ENCODE measurements at places on chromosomes 12 and 14.

GRCh38 chr12:27462851-27463250 lies 16.3 kb downstream of the SMCO2 start:
- DNase-seq = no peak

- no peak for DNase-seq
Measured at GRCh38 chr12:59723520-59723919, 127.7 kb downstream of the SLC16A7 start.

GRCh38 chr14:104873380-104874055 lies 8.4 kb downstream of the CEP170B start:
- DNase-seq = no peak

DNA sequence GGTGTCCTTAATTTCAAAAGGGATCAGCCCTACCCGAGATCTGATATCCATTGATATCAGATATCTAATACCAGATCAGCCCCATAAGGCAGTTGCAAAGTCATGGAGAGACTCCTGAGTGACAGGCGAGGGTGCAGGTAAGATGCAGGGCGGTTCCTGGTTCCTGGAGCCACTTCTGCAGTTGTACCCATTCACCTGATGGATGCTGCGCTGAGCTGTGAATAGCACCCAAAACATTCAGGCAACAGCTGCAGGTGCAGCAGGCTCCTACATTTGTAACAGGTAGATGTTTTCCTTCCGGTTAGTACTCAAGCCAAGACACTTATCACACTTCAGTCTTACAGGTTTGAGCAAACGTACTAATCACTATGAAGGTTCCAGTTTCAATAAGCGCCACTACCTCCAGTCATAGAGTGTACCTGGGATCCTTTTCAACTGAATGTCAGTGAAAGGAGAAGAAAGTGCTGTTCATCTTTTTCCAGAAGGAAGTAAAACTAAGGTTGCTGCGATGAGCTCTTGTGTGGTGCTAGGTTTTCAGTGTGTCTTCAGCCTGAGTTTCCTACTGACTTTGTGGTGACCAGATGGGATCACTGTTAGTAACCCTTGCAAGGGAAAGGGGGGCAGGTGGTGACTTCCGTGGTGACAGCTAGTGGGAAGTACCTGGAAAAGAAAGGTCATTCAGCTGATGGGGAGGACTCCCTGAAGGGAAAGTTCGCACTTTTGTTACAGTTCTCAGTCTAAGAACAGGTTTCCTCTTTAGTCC lies 1.9 kb downstream of the ATP6V0A2 start:
- DNase-seq = peak; percentile 66

DNA sequence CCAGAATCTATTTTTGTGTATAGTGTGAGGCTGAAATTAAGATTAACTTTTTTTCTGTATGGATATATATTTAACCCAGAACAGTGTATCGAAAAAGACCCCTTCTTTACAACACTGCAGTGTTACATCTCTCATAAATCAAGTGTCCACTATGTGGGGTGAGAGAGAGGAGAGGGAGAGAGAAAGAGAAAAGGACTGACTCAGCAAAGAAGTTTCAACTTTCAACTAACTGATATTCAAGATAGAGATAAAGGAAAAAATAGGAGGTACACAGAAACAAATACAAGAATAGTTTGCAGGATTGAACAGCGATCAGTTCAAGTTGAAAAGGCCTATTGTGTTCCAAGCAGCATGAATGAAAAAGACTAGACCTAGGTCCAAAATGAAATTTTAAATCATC lies 126.7 kb upstream of the NEDD1 start:
- no peak for DNase-seq

DNA sequence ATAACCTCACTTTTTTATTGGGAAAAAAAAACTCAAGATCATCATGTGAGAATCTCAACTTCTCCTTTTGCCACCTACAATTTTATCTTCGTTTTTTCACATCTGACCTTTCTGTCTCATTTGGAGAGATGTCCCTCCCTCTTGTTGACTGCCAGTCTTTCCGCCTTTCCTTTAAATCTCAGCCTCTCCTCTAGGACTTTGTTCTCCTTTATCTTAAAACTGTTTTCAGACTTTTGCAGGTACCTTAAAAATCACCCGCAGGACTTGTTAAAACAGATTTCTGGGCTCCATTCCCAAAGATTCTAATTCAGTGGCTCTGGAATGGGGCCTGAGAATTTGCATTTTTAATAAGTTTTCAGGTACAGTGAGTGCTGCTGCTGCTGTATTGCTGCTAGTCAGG lies 223.2 kb downstream of the NTF3 start:
- DNase-seq = no peak

- DNase-seq = no peak
Measured at GRCh38 chr12:71007781-71008404, 87.4 kb upstream of the PTPRR start.

DNA sequence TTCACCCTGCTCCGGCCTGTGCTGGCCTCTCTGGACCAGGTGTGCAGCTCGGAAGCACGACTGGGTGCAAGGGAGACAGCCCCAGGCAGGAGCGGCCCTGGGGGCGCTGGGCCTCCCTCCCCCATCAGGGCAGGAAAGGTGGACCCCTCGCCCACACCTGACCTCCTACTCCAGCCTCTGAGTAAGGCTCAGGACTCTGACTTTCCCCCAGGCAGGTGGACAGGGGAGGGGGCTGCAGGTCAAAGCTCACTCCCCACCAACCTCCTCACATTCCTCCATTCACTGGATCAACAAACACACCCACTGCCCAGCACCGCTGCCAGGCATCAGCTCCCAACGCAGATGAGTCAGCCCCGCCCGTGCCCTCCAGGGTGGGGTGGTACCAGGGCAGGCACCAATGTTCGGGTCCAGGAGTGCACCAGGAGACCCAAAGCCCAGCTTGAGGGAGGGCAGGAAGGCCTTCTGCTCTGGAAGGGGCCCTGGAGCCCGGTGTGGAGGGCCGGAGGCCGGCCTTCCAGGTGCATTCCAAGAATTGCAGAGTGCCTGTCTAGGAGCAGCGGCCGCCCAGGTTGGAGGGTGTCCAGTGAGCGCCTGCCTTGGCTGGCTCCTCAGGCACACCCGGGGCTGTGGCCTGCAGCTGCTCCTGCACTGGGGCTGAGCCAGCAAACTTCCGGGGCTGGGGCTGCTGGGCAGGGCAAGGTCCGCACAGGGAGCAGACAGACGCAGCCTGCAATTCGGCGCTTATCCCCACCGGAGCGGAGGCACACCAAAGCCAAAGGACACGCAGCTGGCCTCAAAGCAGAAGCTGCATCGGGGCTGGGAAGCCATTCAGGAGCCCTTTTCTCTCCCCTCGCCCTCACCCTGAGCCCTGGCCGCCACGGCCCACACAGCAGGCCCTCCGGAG lies 1.6 kb upstream of the INF2 start:
- DNase-seq = no peak

GRCh38 chr14:67168110-67168441 lies 21.2 kb upstream of the GARIN2 start:
- DNase-seq = no peak

GRCh38 chr14:73283608-73284379 lies 46.5 kb downstream of the PAPLN start:
- no peak for DNase-seq

- DNase-seq = no peak
Measured at GRCh38 chr12:46480316-46480715, 107.7 kb upstream of the SLC38A2 start.

DNA sequence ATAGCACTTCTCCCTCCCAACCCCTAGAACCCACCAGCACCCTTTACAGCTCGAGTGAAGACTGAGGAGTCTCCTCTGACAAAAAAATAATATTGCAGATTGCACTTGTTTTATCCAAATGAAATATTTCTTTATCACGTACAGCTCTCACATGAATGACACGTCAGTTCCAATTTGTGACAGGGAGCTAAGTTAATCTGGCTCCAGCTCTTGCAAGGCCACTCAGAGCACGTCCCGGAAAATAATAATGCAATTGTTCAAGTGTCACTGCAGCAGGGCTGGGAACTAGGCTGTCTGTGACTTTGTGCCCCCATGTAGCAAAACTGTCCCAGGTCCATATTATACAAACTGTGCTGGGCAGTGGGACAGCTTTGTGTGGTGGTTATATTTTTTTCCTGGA lies 539.6 kb downstream of the VRK1 start:
- DNase-seq = no peak

DNA sequence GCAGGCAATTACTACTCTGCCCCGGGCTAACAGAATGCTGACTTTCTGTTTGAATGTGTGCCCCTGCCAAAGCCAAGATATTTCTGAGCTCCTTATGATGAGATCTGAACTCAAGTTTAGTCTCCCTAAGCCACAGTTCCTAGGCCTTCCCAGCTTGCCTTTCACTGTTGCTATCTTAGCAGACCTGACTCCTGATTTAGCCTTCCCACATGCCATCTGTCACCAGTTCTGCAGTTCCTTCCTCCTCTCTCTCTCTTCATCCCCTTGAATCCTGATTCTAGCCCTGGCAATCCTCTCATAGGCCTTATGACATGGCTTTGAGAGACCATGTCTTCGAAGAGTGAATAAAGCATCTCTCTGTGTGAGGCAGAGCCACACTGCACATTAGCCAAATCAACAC lies 12.5 kb upstream of the SAMD4A start:
- no peak for DNase-seq

GRCh38 chr12:42362647-42363260 lies 36.8 kb downstream of the PPHLN1 start:
- DNase-seq = no peak

DNA sequence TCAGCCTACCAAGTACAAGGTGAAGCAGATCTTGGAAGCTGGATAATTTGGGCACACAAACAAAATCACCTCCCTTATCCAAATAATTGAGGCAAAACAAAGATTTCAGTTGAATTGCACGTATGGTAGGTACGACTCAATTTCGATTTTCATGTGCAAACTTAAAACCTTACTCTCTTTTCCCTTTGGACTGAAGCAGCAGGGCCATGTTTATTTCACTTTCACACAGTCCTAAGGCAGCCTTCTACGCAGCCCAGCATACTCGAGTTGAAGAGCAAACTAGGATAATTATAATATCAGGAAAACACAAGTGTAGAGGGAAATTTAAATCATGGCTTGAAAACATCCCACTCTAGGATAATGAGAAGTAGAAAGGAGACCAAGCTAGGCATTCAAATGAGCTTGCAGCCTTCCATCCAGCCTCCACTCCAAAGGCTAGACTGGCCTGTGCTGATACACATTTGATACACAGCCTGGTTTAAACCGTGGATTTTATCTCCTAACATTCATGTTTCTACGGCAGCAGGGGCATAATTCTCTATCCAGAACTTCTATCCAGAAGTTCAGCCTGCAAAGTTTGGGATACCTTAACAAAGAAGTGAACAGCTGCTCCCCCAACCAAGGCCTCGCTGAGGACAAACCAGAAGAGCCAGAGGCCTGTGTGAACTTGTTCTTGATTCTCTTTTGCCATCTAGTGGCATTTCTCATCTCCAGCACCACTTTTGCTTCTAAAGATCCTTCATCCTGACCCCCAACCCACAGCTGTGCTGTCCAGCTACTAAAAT lies 2.4 kb upstream of the RNASE7 start:
- DNase-seq = no peak

GRCh38 chr12:127539226-127539858 lies 727.6 kb upstream of the TMEM132C start:
- no peak for DNase-seq

GRCh38 chr12:11693067-11693466 lies 43.6 kb downstream of the ETV6 start:
- no peak for DNase-seq

DNA sequence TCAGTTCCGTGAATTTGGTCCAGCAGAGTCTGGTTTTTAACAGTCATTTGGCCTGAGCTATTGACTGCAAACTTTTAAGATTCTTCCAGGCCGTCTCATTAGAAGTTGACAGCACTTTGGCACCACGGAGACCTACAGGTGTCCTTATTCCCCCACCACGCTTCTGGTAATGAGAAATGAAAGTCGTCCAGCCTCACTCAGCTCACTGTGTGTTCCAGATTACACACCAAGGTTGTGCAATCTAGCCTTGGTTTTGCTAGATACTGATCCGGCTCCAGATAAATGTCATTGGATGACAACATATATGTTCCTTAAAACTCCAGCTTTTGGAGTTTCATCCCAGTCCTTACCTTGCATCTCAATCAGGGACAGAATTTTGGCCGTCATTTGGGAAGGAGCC lies 210.4 kb downstream of the CHST11 start:
- DNase-seq = no peak

DNA sequence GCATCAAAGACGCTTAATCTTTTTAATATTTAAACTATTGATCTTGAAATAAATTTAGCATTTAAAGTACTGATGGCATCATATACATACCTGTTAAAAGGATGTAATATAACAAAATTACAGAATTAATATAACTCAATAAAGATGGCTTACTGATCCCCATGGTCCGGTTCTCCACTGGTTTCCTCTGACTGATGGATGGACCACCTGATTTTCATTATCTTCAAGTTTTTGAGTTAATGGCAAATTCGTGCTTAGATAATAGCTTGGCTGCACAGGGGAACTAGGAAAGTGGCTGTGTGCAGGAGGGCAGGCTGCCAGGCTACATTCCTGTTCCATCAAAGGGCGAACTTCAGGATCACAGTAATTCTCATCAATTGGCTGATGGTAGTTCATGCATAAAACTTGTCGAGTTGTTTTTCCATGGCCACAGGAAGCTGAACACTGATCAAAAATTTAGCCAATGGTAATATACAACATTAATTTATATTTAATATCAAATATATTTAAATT lies 123.9 kb downstream of the ADAMTS20 start:
- no peak for DNase-seq

- DNase-seq = no peak
Measured at GRCh38 chr12:47249082-47249481, 169.3 kb upstream of the AMIGO2 start.

GRCh38 chr12:68042212-68042699 lies 53.0 kb downstream of the IFNG-AS1 start:
- no peak for DNase-seq

DNA sequence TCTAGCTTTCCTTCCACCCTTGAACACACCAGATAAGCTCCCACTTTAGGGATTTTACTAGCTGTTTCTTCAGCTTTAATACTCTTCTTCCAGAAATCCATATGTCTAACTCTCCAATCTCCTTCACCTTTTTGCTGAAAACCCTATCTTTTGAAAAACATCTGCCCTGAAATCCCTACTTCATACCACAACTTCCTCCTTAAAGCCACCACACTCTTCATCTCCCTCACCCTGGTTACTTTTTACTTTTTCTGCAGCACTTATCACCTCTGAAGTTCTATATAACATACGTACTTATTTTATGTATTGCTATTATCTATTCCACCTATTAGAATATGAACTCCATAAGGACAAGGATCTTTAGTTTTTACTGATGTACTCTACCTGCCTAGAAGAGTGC lies 28.6 kb upstream of the PTPRQ start:
- DNase-seq = no peak
